ENCODE measurements at places on chromosomes 5 and 9.

DNA sequence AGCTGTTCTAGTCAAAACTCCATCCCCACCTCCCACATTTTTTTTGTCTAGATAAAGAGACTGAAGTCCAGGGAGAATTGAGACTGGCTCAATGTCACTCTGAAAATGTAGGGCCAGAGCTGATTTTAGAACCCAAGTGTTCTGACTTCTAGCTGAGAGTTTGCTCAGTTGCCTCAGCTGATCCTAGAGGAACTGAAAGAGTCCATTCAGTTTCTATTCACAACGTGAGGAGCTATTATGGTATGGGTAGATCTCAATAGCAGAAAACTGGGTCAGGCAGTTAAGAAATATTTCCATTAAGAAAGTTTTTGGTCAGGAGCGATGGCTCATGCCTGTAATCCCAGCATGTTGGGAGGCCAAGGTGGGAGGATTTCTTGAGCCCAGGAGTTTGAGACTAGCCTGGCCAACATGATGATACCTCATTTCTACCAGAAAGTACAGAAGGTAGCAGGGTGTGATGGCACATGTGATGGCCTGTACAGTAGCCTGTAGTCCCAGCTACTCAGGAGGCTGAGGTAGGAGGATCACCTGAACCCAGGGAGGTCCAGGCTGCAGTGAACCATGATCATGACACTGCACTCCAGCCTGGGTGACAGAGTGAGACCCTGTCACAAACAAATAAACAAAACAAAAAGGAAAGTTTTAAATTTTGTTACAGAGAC is 61.7 kb downstream of the GLRA1 start:
- no peak for DNase-seq

- no peak for DNase-seq
These were observed 33.0 kb upstream of the CHD1 start for GRCh38 chr5:98961665-98962344.

GRCh38 chr9:88538311-88539085 is 3.5 kb downstream of the NXNL2 start:
- no peak for DNase-seq

DNA sequence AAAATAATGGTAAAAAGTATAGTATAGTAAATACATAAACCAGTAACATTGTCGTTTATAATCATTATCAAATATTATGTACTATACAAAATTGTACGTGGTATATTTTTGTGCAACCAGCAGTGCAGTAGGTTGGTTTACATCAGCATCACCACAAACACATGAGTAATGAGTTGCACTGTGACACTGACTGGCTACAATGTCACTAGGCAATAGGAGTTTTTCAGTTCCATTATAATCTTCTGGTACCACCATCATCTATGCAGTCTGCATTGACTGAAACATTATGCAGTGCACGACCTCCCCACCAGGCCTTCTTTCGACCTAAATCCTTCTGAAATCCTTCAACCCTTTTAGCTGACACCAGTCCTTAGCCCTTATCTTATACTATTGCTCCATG is 105.8 kb downstream of the SREK1 start:
- no peak for DNase-seq

DNA sequence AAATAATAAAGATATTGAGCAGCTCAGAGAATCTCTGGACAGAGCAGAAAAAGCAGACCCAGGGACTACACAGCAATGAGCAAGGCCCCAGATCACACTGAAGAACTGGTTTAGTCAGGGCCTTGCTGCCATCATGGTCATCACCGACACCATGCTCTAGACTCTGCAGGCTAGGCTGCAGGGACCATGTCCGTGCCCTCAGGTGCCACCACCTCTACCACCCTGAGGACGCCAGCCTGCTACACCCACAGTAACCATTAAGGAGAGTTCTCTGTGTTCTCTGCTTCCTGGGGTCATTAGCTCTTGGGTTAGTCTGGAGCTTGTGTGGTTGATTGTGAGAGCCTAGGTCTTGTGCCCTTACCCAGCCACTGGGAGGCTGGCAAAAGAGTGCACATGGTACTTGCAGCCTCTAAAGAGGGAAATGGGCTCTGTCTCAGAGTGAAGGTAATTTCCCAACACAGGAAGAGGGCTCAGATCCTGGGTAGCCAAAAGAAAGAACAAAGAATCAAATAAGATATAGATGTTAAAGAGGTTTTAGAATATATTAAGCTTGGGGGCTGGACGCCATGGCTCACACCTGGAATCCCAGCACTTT is 31.9 kb upstream of the JADE2 start:
- no peak for DNase-seq

DNA sequence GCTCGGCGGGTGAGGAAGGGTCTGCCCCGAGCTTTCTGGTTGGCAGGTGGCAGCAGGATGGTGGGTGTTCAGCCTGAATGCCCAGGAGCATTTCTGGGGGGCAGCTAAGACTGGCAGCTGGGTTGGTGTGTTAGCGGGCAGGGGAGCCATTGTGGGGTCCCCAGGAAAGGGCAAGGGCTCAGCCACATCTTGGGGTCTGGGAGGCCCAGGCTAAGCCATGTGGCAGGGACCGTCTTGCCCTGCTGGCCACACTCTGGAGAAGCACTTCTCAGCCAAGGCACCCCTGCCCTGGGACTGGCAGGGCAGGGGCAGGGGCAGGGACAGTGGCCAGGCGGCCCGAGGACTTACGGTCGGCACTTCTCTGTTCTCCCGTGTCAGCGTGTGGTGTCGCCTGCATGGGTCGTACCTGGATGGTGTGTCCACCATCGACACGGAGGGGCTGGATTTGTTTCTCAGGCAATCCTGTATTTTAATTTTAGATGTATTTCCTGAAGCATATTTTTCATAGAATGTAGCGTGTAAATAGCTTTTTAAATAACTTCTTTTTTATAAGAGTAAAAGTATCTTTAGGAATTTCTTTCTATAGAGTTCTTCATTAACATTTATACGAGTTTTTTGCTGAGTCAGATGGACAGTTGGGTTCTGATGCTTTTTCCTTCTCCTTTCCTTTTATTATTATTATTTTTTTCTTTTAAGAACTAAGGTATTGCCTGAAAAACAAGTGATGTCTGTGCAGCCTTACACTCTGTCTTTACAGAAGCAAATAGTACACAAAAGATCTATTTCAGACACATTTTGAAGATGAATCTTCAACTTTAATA is 102.0 kb downstream of the PHF2 start:
- no peak for DNase-seq

- DNase-seq, result no peak
These were observed 53.8 kb downstream of the MRPL36 start for GRCh38 chr5:1745796-1746370.

GRCh38 chr5:168651648-168652047 is 72.5 kb upstream of the PANK3 start:
- DNase-seq, result no peak

GRCh38 chr9:35826071-35826701 is 2.3 kb downstream of the FAM221B start:
- DNase-seq, result no peak

DNA sequence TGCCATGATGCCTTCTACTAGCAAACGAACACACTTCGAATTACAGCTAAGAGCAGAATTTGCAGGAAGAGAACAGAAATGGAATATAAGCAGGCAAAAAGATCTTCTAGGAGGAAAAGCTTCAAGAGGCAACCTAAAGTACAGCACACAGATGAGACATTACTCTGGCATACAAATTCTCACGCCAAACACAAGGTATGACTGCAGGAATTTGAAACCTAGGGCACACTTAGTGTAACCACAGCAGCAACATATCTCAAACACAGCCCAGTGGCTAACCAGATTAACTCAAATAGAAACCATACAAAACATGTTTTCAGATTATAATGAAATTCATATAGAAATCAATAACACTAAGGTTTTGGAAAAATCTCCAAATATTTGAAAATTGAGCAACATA is 481.0 kb upstream of the RGMB start:
- no peak for DNase-seq

GRCh38 chr9:26754509-26755164 is 138.0 kb downstream of the CAAP1 start:
- no peak for DNase-seq

DNA sequence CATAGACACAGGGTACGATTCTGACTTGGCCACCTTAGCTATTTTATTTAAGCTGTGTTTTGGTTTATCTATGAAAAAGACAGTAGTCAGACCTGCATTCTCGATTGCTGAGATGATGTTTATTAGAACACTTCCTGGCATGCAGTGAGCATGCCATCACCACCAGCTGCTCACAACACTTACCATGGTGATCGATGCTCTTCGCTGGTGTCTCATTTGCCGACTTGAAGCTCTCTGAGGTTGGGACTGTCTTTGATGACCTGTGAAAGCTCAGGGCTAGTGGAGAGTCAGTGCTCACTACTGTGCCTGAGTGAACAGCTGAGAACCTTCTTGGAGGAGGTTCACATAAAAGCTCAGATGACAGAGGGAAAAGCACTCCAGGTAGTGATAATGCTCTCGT is 4.4 kb upstream of the C9orf153 start:
- no peak for DNase-seq

DNA sequence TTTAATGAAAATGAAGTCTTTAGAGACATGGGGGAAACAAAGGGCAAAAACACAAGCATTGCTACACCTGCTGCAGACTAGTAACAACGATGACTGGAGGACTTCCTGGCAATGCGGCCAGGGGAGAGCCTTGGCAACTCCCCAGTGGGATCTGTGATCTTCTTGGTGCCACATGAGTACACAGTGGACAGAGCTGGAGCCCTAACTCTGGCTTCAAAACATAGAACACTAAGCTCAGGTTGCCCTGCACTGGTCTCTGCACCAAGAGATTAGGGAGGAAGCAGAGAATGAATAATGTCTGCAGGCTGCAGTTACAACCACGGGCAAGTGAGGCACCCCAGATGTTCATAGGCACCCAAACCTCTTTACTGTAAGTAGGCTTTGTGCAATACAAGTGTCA is 91.1 kb downstream of the MRPS27 start:
- no peak for DNase-seq

DNA sequence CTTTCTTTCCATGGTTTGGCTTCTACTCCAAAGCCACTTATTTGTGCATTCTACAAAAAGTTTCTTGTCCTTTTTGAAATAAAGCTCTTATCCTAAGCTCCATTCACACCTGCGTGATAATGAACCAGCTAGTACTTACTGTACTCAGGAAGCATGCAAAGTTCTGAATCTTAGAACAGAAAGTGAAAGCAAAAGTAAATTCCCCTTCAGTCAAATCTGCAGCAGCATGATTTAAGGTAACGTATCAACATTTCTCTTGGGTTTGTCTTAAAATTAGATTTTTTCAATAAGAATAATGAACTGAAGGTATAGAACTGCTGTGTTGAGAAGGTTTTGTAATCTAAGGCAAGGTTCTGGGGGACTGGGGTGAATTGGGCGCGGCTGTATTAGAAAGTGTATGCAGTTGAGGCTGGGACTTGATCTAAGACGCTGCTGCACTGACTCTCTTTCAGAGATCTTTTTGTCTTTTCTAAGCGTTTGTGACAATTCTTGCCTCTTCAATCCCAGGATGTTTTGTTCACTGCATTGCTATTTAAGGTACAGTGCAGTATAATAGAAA is at the start of gene ERAP2:
Gene ERAP2 (plus strand): TSS at position 209 of the 559 bp plus-strand sequence. CDS start 3,186 bp downstream, outside the sequence.
- no peak for DNase-seq

DNA sequence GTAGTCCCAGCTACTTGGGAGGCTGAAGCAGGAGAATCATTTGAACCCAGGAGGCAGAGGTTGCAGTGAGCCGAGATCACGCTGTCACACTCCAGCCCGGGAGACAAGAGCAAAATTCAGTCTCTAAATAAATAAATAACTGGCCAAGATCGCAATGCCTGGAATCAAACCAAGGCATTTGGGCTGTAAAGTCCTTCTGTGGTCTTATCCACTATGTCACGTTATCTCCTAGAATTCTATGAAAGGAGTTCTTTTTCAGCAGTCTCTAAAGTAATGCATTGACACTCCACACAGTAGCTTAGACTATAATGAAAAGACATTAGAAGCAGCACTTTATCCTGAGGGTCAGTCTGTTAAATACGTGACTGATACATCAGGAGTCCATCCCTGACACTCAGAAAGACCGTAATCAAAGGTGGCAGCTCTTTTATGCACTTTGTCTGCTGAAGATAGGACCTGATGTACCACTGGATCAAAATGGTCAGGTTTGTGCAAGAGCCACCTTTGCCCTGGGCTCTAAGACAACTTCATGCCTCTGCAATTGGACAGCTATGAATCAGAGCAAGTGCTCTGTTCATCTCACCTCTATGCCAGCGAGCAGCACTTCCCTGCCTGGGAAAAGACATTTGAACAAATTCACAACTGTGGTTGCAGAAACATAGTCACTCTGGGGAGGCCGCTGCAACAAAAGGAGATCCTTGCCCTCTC is 31.7 kb upstream of the GNA14 start:
- DNase-seq, result no peak

- no peak for DNase-seq
These were observed 16.0 kb upstream of the TBC1D2 start for GRCh38 chr9:98271479-98271878.

DNA sequence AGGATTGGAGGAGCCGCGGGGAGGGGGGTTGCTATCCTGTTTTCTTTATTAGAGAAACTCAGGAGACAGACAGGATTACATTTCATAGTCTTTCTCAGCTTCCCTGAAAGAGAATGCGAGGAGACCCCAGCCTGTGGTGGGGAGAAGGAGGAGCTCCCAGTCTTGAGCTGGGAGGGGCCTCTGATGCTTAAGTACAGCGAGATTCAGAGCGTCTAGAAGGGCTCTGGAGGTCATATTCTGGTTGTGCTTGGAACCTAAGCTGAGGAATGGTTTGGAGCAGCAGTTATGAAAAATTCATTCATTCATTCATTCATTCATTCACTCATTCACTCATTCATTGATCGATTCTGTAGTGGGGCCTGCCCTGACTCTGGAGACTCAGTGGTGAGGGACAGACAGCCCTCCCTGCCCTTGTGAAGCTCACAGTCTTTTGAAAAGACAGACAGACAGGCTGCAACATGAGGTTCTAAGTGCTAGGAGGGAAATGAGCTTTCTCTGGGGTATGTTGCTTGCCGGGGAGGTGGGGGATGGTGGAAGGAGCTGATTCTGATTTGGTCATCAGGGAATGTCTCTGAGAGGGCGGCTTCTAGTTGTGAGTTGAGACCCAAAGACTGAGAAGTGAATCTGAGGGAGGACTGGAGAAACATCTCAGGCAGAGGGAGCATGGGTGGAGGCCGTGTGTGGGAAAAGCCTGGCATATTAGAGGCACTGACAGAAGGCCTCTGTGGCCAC is 2.5 kb upstream of the SPRY4 start:
- no peak for DNase-seq

DNA sequence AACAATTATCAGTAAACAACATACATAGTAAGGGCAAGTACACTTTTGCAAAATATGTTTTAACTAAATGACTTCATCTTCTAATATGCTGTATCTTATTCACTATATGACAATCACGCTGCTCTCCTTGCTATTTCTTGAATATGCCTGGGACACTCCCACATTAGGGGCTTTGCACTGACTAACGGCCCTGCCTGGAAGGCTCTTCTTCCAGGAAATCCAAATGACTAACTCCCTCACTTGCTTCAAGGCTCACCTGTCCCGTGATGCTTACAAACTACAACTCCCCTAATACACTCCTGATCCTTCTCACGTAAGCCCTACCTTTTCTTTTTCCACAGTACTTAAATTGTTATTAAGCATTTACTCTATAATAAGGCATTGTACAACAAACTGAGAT is 10.6 kb downstream of the ERP44 start:
- DNase-seq, result no peak

DNA sequence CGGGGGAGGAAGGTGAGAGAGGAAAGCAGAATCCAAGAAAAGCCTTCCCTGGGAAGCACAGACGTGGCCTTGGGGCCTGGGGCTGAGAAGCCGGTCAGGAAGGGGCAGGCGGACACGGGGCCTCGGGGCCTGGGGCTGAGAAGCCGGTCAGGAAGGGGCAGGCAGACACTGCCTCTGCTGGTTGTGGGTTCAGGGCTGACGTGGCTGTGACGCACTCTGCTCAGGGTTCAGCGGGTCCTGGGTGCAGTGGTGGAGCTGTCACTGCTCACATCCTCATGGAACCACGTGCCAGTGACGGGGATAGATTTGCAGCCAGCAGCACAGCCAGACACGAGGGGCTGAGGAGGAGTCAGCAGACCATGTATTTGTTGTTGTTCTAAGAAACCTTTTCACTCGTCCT is 12.8 kb downstream of the PAEP start:
- no peak for DNase-seq
